CD4-positive, alpha-beta T cell treated with Interleukin-6 for 4 hours (primary cell): ENCODE measurements at places on chromosomes 1 and 21.

DNA sequence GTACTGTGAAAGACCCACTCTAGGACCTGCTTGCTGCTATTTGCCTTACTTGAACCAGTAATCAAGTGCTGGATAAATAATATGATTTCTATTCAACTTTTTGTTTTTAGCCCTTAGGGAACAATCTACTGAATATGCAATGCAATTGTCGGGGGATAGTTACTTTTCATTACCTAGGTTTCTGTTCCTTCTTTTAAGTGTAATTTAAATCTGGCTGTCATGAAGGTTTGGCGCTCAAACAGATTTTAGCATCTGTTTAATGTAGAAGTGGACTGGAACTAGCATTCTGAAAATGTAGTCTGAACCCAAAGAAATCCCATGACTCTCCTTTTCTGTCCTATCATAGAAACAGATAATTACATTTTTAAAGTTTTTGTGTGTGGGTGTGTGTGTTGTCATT lies 4.8 kb downstream of the MGST3 start:
- DNase-seq, result no peak

DNA sequence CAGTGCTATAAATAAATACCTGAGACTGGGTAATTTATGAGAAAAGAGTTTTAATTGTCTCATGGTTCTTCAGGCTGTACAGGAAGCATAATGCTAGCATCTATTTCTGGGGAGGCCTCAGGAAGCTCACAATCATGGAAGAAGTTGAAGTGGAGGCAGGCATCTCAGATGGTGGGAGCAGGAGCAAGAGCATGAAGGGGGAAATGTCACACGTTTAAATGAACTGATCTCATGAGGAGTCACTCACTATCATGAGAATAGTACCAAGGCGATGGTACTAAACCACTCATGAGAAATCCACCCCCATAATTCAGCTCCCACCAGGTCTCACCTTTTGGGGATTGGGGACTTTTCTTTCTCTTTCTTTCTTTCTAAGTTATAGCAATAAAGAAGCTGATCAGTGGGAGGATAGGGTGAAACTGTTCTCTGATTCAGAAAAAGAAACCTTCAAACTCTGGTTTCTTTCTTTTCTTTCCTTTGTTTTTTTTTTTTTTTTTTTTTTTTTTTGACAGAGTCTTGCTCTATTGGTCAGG lies 17.1 kb upstream of the SPAG17 start:
- DNase-seq, result no peak

DNA sequence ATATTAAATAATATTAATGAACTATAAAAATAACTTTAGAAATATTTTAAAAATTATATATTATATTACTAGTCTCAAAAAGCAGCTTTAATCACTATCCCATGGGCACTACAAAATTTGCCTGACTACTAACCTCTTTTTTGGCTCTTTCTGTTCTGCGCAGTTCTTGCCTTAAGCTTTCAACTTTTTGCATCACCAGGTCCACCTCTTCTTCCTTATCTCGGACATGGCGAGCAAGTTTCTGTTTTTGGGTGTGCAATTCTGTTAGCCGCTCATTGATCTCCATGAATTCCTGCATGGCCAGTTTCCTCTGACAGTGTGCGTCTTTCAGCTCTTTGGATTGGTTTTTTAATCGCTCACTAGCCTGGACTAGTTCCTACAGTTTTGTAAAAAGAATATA lies 172.4 kb downstream of the COQ8A start:
- DNase-seq, result no peak

- no peak for DNase-seq
Measured at GRCh38 chr21:38625000-38625399, 126.7 kb upstream of the ERG start.

DNA sequence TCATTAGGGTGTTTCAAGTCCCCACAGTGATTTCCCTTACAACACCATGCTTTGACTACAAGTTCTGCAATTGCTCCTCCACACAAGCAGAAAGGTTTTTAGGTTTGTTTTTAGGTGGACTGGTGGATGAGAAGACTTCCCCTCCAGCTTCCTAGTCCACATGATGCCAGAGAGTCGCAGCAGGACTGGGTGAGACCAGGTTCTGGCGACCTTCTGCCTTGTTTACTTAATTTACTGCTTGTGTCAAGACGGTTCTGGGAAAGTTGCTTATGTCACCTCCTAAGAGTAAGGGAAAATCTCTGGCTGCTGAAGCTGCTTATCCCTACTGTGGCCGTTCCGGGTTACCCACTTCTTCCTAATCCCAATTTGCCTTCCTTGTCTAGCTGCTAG lies 76.4 kb downstream of the GLUL start:
- DNase-seq, result no peak

GRCh38 chr1:231000639-231001038 lies 21.7 kb downstream of the ARV1 start:
- DNase-seq, result no peak

GRCh38 chr1:53616927-53617326 lies 122.0 kb downstream of the GLIS1 start:
- no peak for DNase-seq

DNA sequence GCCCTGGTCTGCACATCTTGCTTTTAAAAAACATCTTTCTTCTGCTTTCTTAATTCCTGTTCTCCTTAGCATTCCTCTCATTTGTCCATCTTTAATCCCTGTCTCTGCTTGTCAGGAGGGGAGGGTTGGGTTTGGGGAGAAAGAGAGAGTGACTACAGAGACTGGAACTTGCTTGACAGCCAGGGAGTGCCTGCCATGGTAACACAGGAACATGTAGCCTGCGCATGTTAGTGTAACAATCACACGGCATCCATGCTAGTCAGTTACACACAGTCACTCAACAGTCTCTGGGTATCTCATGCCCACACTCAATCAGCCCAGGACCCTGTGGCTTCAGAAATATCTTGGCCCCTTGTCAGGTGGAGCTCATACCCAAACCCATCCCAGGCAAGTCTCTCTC lies 818 bp upstream of the TFAP2E start:
- DNase-seq, result no peak

DNA sequence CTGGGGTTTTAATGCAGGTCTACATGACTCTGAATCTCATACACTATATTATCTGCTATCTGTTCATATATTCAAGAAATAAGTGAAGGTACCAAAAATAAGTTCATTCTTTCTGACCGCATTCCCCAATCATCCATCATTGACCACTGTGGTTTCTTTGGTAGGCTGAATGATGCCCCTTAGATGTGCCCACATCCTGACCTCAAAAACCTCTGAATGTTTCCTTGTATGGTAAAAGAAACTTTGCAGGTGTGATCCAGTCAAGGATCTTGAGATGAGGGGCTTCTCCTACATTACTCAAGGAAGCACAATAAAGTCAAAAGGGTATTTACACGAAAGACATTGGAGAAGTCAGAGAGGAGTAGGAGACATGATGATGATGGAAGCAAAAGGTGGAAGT lies 60.6 kb upstream of the LRRC8B start:
- peak; percentile 6 for DNase-seq

- no peak for DNase-seq
Measured at GRCh38 chr1:101116006-101116405, 90.4 kb upstream of the DPH5 start.

GRCh38 chr21:43864313-43864961 lies 586 bp upstream of the AGPAT3 start:
- DNase-seq, result no peak

DNA sequence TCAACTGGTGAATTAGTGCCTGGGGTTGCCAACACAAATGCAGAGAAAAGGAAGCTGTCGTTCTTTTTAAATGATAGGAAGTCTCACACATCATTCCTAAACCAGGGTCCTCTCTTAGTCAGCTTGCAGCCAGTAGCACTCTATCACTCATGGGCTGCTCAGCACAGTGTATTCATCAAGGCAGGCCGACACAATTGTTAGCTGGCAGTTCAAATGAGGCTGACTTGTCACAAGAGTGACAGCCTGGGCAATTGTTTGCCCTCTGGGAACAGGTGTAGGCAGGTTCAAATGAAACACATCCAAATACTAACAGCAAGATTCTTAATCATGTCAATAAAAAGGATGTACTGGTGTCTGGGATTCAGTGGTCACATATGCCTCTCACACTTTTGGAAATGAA lies 76.9 kb downstream of the ERICH3 start:
- DNase-seq, result no peak

DNA sequence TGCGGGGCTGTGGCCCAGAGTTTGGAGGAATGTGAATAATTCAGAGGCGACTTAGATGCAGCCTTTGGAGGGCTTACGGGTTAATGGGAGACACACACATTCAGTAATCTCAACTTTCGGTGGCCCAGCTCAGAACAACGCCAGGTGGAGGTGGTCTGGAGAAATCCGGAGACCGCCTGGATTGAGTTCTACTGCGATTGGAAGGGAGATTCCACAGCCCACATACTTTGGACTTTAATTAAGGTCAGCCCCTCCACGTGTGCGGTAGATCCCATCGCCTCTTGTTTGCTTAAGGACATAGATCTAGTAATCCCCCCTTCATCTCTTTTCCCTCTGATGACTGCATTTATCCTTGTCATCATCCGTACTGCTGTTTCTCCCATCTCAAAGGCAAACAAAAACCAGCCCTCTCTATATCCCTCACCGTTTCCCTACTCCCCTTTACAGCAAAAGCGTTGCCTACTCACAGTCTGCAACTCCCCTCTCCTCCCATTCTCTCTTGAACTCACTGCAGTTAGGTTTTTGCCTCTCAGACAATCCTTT lies 720 bp upstream of the BSDC1 start:
- no peak for DNase-seq

- no peak for DNase-seq
Measured at GRCh38 chr1:231027136-231027925, 12.7 kb downstream of the FAM89A start.

DNA sequence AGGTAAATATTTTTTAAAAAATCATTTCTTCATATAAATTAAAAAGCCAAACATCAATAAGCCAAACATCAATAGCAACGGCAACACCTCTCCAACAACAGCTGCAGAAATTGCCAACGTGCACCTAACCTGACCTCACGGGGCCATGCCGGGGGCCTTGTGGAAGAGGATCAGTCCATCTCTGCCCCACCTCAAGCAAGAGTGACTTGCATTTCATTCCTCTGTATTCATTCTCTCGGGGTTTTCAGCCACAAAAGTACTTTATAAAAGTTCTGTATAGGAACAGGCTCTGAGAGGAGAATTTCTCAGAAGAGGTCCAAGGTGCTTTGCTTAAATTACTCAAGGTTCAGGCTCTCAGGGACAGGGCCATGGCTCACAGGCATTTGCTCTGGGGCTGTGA lies 100.9 kb downstream of the RUNX1 start:
- DNase-seq, result no peak

GRCh38 chr1:219273088-219273686 lies 99.5 kb downstream of the LYPLAL1 start:
- no peak for DNase-seq

GRCh38 chr1:83055391-83056170 lies 943.4 kb downstream of the TTLL7 start:
- DNase-seq, result no peak

DNA sequence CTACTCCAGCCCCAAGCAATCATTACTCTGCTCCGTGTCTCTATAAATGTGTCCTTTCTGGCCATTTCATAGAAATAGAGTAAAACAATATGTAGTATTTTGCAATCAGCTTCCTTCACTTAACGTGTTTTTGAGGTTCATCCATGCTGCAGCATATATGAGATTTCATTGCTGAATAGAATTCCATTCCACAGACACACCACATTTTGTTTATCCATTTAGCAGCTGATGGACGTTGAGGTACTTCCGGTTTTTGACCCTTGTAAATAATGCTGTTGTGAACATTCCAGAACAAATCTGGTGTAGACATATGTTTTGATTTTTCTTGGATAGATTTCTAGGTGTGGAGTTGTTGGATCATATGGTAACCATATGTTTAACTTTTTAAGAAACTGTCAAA lies 30.7 kb downstream of the ADAM30 start:
- DNase-seq, result no peak

GRCh38 chr1:61255358-61255703 lies 173.0 kb downstream of the NFIA start:
- no peak for DNase-seq
